Effector CD4-positive, alpha-beta T cell (primary cell): ENCODE measurements at places on chromosomes 16 and 17.

DNA sequence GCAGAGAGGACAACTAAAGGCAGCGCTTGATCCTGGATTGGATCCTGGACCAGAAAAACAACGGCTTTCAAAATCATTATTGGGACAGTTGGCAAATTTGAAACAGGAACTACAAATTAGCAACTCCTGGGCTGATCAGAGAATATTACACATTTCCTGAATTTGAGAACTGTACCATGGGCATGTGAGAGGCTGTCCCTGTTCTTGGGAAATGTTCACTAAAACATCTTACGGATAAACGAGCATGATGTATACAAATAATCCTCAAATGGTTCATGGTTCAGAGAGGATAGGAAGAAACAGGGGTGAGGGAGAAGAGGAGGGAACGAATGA is 2.3 kb upstream of the ITGAE start:
- no peak for DNase-seq

GRCh38 chr16:46762583-46762982 is 14.4 kb upstream of the MYLK3 start:
- DNase-seq: no peak

DNA sequence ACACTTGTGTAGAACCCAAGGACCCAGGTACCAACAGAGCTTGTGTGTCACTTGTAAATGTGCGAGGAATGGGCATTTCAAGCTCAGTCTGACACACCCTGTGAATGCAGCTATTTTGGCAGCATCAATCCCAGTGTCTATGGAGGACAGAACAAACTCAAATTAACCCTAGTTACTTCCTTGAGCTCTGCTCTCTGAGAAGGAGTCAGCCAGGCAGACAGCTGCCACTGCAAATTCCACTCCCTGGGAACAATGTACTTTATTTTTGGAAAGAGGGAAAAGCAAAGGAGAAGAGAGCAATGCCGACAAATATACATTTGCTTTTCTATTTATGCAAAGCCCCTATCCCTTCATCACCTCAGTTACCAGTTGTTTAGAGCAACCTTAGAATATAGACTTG is 48.4 kb upstream of the NOG start:
- no peak for DNase-seq

GRCh38 chr17:1498869-1499268 is 6.4 kb upstream of the MYO1C start:
- no peak for DNase-seq

DNA sequence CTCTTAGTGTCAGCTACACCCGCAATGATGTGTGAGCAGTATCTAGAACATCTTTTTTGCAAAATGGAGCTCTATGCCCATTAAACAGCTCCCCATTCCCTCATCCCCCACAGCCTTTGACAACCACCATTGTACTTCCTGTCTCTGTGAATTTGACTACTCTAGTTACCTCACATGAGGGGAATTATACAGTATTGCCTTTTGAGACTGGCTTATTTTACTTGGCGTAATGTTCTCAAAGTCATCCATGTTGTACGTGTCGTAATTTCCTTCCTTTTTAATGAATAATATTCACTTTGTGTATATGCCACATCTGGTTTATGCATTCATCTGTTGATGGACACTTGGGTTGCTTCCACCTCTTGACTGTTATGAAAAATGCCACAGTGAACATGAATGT is 23.2 kb upstream of the CCL22 start:
- DNase-seq: no peak

DNA sequence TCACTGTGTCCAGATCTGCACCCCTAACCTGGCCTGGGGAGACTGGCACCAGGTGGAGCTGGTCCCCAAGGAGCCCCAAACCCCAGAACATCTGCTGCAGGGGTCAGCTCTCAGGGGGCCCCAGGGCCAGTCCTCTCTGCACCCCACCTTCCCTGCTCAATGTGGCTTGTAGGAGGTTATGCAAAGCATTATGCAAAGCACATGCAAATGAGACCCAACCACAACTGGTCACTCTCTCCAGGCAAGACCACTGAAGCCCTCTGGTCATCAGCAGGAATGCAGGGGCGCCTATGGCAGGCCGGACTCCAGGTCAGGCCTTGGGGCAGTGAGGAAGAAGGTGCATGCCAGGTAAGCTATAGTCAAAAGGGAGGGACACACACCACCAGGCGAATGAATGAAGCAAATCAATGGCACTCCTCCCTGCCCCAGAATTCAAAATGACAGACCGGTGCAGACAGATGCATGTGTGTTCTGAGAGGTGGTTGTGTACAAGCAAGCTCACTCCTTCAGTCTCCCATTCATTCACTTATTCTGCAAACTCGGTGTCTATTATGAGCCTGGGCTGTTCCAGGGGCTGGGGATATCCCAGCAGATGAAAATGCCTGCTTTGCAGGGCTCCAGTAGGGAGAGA is 48.0 kb downstream of the TMEM235 start:
- DNase-seq: no peak

- no peak for DNase-seq
Observed at GRCh38 chr16:75458029-75458428, 6.5 kb downstream of the TMEM170A start.

GRCh38 chr17:78966123-78966813 is 13.5 kb downstream of the LGALS3BP start:
- no peak for DNase-seq

GRCh38 chr16:74253161-74253938 is 43.3 kb upstream of the PSMD7 start:
- no peak for DNase-seq

- no peak for DNase-seq
Observed at GRCh38 chr17:51344532-51344931, 84.2 kb downstream of the UTP18 start.

GRCh38 chr17:58595194-58595792 is 80.9 kb upstream of the MTMR4 start:
- DNase-seq: no peak

GRCh38 chr16:23131931-23132621 is 17.2 kb downstream of the USP31 start:
- DNase-seq: no peak

DNA sequence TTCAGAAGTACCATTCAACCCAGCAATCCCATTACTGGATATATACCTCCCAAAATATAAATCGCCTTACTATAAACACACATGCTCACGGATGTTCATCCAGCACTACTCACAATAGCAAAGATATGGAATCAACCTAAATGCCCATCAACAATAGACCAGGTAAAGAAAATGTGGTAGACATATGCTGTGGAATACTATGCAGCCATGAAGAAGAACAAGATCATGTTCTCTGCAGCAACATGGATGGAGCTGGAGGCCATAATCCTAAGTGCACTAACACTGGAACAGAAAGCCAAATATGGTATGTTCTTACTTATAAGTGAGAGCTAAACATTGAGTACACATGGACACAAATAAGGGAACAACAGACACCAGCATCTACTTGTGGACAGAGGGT is 7.8 kb downstream of the ALOX15 start:
- no peak for DNase-seq

DNA sequence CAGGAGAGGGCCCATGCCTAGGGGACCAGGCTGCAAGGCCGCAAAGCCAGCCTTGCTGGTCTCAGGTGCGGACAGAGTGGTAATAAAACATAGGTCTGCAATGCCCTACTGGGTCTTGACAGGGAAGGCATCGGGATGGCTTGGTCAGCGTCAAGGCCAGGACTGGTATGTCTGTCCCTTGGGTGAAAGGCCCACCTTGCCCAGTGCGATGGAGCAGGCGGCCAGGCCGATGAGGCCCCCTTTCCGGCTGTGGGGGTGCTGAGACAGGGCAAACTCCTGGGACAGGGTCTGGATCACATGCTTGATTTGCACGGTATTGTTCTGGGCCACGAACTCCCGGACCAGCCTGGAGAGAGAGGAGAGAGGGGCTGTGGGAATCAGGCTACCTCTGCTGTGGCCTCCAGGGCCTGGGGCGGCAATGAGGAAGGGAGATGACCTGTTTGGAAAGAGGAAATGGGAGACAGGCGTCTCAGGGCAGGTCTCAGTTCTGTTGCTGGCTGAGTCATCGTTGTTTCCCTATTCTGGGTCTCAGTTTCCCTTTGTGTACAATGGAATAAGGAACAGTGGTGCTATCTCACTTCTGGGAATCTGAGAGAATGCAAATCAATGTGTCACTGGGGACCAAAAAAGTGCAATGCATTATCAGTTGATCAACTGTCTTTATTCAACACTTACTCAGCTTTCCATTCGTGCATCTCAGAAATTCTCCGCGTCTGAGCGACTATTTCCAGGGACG is 14.8 kb downstream of the VAC14 start:
- DNase-seq: no peak

- DNase-seq: no peak
Observed at GRCh38 chr16:58421059-58421458, 28.8 kb downstream of the GINS3 start.
